PC-9 (cell line): ENCODE measurements at places on chromosomes 13 and 19. TPM values are rescaled to one million over a fixed set of nuclear protein-coding genes. Genes with fewer than 3 reads are reported as not detected.

- DNase-seq: no peak
Observed at GRCh38 chr13:112056739-112057438, 10.1 kb upstream of the SOX1 start.

DNA sequence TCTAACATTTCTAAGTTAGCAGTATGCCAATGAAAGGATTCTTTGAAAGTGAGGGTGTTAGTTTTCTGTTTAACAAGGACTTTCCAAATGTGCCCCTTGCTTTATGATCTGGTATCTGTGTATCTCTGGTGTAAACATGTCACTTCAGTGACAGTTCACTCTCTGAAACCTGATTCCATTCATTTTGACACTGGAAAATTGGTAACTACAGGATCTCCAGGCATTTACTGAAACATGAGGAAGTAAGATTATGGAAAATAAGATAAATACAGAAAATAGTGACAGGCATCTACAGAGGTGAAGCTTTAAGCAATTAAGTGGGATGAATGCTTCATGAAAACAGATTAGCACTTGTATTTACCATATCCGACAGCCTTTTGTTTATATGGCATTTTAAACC lies 101.6 kb upstream of the MYO16 start:
- no peak for DNase-seq

DNA sequence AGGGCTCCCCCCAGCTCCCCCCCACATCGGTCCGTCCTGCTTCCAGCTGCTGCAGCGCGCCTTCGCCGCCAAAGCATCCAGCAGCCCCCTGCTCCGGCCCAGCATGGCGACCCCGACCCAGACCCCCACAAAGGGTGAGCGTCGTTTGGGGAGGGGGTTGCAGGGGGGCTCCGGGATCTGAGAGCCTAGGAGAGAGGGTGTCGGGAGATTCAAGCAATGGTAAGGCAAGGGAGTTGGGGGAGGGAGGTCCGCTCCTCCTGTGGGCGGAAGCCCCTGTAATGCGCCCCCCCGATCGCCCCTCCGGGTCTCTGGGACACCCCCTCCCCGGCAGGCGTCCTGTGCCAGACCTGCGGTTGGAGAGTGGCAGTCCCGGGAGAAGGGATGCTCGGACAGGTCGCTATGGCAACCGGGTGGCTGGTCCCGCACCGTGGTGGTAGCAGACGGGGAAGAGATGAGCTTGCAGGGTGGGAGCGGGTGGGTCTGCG lies at the start of gene FXYD7:
Gene FXYD7, plus strand, starts transcription at position 25 of the 485 bp plus-strand sequence. Its CDS starts 79 bp downstream, at position 104.
- no peak for DNase-seq

GRCh38 chr13:113796211-113796963 lies 37.4 kb downstream of the TMEM255B start:
- no peak for DNase-seq

GRCh38 chr19:33005440-33005839 lies 33.4 kb downstream of the FAAP24 start:
- DNase-seq: peak; percentile 89

DNA sequence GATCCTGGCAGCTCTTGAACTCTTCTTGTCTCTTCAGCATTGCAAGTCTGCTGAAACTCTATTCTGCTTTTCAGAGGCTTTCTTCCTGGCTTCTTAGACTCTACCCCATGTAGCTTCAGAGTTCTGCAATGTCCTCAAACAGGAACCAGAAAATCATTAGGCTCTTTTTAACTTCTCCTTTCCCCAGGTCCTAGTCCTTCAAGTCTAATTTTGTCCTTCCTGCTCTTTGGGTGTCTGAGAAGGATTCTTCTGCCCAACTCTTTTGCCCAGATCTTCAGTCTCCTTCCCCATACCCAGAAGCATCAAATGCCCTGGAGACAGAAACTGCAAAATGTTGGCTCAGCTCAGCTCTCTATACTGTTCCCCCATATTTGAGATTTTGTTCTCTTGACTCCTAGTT lies 50.0 kb upstream of the CALM3 start:
- no peak for DNase-seq

DNA sequence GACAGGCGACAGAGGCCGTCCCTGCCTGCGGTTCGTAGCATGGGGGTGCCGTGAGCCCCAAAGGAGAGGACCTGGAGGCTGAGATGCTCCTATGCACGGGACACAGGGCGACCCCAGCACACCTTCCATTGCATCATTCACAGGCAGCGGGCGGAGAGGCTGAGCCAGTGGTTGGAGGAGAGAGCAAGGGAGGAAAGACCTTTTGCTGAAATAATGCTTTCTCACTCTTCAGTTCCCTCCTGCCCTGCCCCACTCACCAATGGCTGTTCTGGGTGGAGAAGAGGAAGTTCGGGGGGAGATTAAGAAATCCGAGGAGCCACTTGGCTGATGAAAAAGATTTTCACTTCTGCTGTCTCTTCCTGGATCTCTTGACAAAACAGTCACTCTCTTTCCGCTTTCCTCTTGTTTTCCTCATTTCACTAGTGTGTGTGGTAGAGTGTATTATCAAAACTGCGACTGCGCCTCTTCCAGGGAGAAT lies at the start of gene NLRP12:
Gene NLRP12, minus strand, starts transcription at position 181 of the 478 bp plus-strand sequence. Its CDS starts 140 bp downstream, at position 41.
- DNase-seq: no peak

- no peak for DNase-seq
Observed at GRCh38 chr13:30097701-30098100, 209.7 kb downstream of the KATNAL1 start.

DNA sequence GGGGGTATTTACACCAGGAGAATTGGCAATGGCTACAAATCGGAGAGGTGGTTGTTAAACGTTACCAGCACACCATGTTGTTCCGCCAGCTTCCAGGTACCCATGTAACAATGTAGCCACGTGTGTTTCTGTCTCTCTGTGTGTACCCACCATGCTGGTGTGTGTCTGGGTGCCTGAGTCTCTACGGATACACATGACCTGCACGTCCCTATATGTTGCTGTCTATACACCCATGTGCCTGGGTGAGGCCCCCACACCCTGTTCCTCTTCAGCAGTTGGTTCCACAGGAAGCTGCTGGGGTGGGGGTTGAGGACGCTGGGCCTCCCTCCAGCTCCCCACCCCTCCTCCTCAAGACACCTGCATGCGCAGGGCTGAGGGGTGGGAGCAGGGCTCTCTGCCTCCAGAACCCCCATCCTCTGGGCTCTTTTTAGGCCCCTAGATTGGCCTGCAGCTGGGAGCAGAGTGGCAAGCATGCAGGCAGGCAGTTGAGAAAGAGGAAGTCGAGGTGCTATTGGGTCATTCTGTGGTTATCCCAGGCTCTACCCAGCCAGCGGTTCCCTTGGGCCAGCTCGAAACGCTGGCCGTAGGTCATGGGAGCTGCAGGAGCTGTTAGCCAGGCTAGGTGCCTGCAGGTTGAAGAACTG lies at the start of gene ARHGEF18:
Gene ARHGEF18, plus strand, starts transcription at position 351 of the 644 bp plus-strand sequence. CDS start 13,954 bp downstream, outside the sequence.
- DNase-seq: no peak

DNA sequence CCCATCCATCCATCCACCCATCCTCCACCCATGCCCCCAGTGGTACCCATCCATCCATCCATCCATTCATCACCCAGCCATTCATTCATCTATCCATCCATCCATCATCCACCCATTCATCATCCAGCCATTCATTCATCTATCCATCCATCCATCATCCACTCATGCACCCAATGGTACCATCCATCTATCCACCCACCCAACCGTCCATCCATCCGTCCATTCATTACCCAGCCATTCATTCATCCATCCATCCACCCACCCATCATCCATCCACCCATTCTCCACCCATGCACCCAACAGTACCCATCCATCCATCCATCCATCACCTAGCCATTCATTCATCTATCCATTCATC lies 5.3 kb downstream of the PLPPR3 start:
- DNase-seq: no peak

- DNase-seq: no peak
Observed at GRCh38 chr13:59566561-59566960, 597.2 kb downstream of the DIAPH3 start.

- no peak for DNase-seq
Observed at GRCh38 chr19:4302243-4302640, at the start of gene TMIGD2. TMIGD2 (minus strand) TSS chr19:4302389; CDS start chr19:4302385, 4 bp downstream.

GRCh38 chr19:49331616-49332055 lies 3.6 kb upstream of the CD37 start:
- DNase-seq: no peak

- DNase-seq: no peak
Observed at GRCh38 chr19:54561840-54562239, 11.8 kb upstream of the LILRA2 start.

DNA sequence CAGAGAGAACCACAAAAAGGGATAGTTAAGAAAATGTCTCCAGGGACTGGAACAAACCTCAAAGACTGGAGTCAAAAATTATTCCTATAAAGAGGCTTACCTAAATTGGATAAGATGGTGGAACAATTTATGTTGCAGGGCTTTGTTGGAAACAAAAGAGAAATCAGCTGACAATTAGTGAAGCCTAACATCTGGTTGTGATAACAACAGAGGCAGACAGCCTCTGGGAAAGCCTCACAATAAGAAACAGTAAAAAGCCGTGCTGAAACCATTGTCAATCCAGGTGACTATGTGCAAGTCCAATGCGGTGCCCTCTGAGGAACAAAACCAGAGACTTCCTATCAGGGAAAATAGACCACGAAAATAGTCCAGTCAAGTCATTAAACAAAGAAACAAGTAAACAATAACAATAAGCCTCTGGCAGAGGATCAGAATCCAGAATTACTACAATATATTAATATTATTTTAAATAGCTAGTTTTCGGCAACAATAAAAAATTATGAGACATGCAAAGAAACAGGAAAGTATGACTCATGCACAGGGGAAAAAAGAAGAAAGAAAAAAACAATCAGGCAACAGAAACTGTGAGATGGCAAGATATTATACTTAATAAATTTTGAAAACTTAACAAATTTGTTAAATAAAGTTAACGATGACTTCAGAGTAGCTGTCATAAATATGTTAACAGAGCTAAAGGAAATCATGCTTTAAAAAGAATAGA lies 99.7 kb upstream of the RXFP2 start:
- DNase-seq: no peak

DNA sequence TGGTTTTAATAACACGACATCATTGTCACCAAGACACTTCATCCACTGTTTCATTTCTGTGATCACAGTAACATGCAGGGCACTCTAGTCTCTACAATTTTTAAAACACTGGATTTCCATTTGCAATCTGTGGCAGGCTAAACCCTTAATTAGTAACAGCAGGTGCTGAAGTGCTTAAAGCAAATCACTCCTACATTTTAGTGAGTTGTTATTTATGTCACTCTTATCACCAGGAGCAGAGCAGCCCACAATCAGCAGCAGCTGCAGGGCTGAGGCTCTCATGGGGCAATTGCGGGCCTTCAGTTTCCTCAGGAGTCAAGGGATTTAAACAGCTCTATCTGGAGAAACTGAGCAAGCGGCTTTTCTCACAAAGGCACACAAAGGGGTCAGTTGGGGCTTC lies 1.6 kb downstream of the SOHLH2 start:
- DNase-seq: no peak

GRCh38 chr19:32350987-32351348 lies 5.6 kb downstream of the ZNF507 start:
- no peak for DNase-seq

DNA sequence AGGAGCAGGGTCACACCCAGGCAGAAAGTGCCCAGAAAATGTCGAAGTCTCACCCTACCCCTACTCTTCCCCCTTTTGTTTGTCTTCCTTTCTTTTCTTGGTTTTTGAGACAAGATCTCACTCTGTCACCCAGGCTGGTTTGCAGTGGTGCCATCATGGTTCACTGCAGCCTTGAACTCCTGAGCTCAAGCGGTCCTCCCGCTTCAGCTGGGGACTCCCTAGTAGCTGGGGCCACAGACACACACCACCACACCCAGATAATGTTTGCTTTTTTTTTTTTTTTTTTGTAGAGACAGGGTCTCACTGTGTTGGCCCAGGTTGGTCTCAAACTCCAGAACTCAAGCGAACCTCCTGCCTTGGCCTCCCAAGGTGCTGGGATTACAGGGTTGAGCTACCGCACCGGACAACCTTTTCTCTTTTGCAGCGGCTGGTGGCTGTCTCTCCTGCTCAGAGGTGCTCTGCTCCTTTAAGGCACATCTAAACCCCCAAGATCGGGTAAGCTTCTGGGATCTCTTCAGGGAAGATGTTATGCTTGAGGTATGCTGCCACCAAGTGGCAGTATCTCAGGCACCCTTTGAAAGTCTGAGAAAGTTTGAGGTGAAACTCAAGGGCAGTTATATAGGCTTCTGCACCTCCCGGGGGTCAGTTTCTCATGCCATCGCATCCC lies 22.4 kb upstream of the EBI3 start:
- peak; percentile 43 for DNase-seq

DNA sequence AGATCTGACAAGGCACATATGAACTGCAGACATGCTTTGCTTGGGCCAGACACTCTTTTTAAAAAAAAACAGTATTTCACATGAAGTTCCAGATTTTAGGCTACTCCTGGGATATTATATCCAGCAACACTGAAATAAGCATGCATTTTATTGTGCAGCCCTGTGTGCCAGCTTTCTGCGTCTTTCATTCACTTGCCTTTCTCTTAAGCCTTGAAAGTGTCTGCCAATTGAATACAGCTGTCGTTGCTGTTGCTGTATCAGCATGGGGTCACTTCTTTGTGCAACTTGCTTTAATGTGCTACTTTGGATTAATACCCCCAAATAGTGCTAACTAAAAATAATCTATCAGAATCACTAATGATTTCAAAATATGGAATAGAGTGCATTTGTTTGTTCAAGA lies 657.8 kb downstream of the SLITRK6 start:
- no peak for DNase-seq

GRCh38 chr19:16914421-16914820 lies 25.6 kb downstream of the F2RL3 start:
- no peak for DNase-seq

Gene STOML3
- not detected in 2 replicates for total RNA-seq

Gene PEG3
- not detected in 2 replicates for total RNA-seq

Gene EMP3
- total RNA-seq: 29.0 and 56.3 TPM in 2 replicates

Gene C19orf73
- total RNA-seq: 1.5 and 3.0 TPM in 2 replicates

Gene DAND5
- 0.20 and 0.28 TPM in 2 replicates for total RNA-seq

Gene STAP2
- 26.9 and 29.8 TPM in 2 replicates for total RNA-seq

Gene ZNF180
- 6.3 and 11.3 TPM in 2 replicates for total RNA-seq

Gene KLK15
- total RNA-seq: not detected in 2 replicates

Gene SHD
- total RNA-seq: not detected in 2 replicates

Gene NLRP5
- not detected in 2 replicates for total RNA-seq
